ENCODE measurements at places on chromosomes 4 and X.

GRCh38 chr4:139300431-139301112 lies 733 bp upstream of the NAA15 start:
- no peak for DNase-seq

DNA sequence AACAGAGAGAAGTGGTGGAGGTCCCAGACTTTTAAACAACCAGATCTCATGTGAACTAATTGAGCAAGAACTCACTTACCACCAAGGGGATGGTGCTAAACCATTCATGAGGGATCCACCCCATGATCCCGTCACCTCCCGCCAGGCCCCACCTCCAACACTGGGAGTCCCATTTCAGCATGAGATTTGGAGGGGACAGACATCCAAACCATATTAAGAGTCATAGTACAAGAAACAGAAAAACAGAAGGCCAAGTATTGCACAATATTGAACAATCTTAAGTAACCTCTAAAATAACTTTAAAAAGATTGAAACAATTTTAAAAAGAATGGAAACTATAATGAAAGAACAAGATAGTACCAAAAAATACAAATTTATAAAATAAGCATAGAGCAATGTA lies 110.0 kb downstream of the CBR4 start:
- DNase-seq, result no peak

DNA sequence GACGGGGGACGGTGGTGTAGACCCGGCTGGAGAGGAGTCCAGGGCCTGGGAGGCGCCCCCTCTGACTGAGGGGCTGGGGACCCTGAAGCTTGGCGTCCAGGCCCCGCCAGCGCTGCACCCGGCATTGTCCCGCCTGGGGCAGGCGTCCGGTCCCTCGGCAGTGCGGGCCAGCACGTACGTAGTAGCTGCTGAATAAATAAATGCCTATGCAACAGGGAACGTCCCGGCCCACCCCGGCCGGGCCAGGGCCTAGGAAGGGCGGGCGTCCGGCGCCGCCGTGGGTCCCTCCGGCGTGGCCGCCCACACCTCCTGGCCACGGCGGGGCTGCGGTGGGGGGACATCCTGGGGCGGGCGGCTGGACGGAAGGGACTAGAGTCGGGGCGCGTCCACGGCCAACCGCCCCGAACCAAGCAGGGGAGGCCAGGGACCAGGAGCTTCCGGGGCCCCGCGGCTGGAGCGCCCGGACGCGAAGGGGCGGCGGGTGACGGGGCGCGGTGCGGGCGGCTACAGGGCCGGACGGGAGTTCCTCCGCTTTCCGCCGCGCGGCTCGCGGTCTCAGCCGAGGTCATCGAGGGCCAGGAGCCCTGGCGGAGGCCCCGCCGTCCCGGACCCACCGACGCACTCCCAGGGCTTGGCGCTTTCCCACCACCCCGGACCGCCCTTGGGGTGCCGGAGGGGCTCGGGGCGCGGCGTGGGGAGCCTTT lies 886 bp upstream of the WWC2 start:
- DNase-seq, result no peak

GRCh38 chr4:86181585-86181984 lies 178.3 kb downstream of the MAPK10 start:
- DNase-seq, result no peak

- no peak for DNase-seq
Observed at GRCh38 chr4:146311238-146311970, 97.1 kb downstream of the REELD1 start.

DNA sequence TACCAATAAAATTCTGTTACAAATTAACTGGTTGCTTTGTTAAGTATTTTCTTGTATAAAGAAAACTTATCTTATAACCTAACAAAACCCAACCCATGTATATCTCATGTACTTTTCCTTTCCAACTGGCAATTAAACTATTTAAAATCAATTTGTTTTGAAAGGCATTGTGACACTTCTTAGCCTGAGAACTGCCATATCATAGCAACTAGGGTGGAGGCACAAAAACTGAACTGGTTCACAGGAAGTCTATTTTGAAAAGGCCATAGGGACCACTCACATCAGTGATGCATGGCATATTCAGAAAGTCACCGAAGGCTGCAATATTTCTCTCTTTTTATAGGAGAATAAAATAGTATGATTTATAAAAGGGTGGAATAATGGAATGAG lies 40.5 kb upstream of the ARSJ start:
- DNase-seq, result no peak

DNA sequence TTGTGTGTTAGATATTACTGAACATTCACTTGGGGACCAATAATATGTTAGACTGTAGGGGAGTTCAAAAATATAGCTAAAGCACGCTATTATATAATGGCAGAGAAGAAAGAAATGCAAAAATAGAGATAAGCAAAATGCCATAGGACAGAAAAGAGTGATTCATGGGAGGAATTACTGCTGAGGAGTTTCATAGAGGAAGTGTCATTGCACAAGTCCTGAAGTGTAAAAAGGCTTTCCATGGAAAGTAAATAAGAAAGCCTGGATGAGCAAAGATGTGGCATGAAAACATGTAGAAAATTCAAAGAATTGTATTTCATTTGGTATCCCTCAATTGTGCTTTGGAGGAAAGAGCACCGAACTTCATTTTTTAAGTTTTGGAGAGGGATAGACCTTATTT lies 14.5 kb downstream of the HMGB2 start:
- DNase-seq, result no peak

DNA sequence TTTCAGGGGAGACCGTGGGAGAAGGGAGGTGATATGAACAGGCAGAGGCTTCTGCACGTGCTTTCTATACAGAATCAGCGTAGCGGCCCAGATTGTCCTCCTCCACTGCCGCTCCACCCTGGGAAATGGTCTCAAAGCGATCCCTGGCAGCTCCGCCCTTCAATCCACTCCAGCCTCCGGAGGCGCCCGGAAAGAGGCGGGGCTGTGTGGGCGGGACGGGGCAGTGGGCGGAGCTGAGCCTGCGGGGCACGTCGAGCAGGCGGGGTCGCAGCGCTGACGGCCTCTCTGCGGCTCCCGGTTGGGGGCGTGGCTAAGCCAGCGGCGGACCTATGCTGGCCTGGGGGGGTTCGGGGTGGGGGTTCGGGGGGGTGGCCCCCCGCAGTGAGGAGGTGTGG lies 210 bp upstream of the SMIM10L2A start:
- peak; percentile 78 for DNase-seq

DNA sequence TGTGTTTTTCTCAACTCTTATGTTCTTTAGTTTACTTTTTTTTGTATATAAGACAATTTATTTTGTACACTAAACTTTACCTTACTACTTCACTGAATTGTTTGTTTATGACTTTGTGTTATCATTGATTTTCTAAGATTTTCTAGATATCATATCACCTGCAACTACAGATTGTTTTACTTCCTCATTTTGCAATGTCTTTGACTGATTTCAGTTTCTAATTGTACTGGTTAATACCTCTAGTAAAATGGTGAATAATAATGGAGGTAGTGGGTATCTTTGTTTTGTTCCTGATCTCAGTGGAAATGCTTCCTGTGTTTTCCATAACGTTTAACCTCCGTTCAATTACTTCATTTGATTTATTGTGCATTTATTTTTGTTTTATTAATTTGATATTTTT lies 490.2 kb downstream of the TLL1 start:
- DNase-seq, result no peak

- DNase-seq, result no peak
Observed at GRCh38 chr4:162957521-162958143, 209.1 kb downstream of the NAF1 start.

DNA sequence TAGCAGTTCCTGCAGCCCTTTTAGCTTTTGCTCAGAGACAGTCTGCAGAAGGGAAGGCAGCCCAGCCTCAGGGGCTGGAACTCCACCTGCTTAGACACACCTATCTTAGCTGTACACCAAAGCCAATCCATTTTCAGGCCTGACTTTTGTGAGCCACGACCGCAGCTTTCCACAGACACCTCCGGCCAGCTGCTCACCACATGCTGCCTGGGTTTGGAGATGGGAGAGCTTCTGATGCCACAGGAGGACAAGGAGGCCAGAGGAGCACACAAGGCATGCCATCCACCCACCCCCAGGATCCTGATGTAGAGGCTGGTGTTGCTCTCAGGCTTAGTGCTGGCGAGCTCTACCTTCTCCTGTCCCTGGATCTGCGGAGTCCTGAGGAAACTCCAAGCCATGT lies 141.8 kb upstream of the NALF2 start:
- no peak for DNase-seq

DNA sequence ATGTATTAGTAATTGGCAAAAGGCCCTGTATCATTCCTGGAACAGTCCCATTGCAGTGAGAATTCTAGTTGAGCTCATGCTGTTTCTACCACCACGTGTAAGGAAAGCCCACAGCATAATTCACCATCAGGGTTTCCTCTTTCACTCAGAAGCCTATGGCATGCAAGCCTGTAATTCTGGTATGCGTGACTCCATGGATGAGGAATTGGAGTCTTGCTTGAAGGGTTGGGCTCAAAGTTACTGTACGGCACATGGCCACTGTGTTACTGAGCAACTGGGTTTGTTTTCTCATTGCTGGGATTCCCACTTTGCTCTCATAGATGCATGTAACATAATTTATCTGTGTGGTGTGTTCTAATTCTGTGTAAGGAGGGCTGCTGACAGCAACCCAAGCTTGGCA lies 132.3 kb upstream of the NR3C2 start:
- no peak for DNase-seq

DNA sequence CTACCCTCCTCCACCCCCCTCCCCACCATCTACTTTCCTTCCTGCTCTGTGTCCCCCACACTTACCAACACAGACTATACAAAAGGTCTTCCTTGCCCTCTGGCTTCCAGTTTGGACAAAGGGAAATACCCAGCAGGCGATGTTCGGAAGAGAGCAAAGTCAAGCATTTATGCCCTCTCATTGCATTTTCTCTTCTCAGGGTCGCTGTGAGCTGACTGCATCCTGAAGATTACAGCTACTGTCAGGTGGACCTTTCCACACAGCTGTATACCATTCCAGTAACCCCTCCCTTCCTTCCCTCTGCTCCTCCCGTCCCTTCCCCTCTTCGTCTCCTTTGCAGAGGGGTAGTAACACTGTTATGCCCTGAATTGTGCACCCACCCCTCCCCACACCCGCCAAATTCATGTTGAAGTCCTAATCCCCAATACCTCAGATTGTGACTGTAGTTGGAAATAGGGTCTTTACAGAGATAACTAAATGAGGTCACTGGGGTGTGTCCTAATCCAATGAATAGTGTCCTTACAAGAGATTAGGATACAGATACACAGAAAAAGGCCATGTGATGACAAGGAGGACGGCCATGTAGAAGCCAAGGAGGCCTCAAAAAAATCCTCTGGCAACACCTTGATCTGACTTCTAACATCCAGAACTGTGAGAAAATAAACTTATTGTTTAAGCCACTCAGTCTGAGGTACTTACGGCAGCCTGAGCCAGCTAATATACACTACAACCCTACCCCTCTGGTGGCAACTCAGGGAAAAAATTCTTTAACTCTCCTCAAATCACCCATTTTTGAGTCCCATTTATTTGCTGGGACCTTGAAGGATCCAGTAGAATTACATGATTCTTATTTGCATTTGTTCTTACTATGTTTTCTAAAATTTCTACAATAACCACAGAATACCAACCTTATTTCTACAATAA lies 11.7 kb downstream of the MORF4L2 start:
- no peak for DNase-seq

DNA sequence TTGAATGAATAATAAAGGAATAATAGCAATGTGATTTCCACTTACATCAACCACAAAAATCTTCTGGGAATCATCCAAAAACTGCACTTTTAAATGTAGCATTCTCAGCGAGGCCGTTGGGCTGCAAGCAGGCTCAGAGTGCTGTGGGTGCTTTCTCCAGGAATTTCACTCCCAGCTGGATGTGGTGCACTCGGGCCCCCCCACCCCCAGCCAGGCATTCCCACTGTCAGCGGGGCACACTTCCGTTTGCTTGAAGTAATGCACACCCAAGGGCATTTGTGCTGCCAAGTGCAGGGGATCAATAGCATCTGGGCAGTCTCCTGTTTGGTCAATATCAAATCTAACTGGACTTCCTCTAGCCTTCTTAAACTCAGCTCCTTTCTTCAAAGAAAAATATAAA lies at the start of gene FRMD7:
TSS of gene FRMD7 (minus strand) at position 278 of the 400 bp plus-strand sequence. CDS start at position 102, 176 bp downstream.
- no peak for DNase-seq

DNA sequence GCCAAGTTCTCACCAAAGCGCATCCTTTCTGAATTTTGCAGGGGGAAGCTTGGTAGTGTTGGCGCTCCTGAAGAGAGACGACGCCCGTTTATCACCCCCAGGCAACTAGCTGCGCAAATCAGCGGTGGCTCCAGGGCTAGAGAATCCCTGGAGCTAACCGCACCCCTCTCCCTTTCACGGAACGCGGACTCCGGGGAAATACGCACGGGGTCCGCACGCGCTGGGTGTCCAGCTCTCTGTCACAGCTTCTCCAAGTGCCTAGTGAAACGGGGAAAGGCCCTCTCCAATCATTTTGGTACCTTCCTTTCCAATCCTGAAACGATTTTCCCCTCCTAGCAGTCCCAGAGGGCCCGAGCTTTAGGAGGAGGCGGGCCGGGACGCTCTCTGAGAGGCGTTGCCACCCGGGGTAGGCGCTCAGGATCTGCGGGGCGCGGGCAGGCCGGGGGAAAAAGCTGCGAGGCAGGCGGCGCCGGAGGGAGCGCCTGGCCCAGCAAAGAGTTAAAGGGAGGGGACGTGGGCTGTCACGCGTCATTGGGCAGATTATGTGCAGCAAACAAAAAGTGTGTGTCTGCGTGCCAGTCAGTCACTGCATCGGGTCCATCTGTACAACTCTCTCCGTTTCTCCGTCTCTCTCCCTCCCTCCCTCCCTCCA lies at the start of gene PRDM8:
TSS of gene PRDM8 (plus strand) at position 582 of the 652 bp plus-strand sequence. CDS start 2,578 bp downstream, outside the sequence.
- peak; percentile 45 for DNase-seq

GRCh38 chrX:73855546-73855945 lies 292.5 kb downstream of the CHIC1 start:
- DNase-seq, result peak; percentile 63

DNA sequence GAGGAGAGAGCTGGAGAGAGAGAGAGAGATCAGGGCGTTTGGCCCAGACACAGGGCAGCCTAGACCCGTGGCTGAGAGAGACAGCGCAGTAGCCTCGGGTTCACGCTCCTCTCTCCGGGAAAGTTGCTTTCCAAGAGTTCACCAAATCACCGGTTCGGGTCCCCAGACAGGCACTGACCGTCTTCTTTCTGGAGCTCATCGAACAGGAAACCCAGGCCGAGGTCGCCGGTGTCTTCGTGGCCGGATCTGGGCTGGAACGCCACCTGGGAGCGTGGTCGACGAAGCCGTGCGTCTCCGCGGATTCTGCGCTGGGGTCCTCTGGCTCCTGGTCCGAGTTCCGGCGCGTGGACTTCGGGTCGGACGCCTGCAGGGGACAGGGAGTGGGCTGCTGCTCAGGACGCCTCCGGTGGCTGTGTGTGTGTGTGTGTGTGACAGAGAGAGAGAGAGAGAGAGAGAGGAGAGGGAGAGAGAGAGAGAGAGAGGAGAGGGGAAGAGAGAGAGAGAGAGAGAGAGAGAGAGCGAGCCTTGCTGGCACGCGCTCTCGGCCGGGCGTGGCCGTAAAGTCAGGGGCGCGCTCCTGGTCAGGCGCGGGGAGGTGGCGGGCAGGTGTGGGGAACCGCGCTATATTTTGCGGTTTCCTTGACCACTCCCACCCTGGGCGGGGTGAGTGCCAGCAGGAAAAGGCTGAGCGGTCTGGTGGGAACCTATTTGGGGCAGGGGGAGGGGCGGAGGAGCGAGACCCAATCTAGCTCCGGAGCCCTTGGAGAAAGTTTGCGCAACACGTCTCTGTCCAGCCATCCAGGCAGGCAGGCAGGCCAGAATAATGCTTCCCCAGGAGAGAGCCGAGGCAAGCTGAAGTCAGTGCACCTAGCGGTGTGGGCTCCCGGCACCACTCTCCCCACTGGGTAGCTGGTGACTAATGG lies 62.1 kb downstream of the RHOXF2B start:
- no peak for DNase-seq

Data from central memory CD4-positive, alpha-beta T cell (primary cell).